ENCODE measurements at places on chromosomes 1 and 21.
A peak's percentile ranks its signal among the peaks of the same experiment; 100 is the strongest.

- peak; percentile 80 for DNase-seq
These were observed 744 bp upstream of the WDR26 start for GRCh38 chr1:224435318-224435763.

GRCh38 chr1:84402060-84402459 is 3.8 kb downstream of the DNASE2B start:
- peak; percentile 97 for DNase-seq

- no peak for DNase-seq
These were observed 17.6 kb downstream of the USP33 start for GRCh38 chr1:77742011-77742555.

DNA sequence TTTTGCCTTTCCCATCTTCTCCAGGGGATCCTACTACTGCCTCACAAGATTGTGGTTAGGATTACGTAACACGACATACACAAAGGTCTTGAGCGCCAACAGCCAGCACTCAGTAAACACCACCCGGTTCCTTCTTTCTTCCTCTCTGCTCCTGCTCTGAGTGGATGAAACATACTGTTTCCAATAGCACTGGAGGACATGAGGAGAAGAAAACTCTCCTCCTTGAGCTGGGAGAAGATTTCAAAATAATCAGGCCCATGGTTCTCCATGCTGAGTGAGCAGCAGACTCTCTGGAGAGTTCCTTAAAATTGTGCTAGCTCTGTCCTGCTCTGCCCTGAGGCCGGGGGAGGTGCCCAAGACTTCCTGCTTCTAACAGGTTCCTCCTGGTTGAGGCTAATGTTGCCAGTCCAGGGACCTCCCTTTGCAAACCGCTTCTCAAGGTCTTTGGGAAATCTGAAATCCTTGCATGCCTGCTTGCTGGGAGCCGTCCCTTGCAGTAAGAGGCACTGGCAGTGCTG is 29.4 kb upstream of the MX1 start:
- peak; percentile 41 for DNase-seq

DNA sequence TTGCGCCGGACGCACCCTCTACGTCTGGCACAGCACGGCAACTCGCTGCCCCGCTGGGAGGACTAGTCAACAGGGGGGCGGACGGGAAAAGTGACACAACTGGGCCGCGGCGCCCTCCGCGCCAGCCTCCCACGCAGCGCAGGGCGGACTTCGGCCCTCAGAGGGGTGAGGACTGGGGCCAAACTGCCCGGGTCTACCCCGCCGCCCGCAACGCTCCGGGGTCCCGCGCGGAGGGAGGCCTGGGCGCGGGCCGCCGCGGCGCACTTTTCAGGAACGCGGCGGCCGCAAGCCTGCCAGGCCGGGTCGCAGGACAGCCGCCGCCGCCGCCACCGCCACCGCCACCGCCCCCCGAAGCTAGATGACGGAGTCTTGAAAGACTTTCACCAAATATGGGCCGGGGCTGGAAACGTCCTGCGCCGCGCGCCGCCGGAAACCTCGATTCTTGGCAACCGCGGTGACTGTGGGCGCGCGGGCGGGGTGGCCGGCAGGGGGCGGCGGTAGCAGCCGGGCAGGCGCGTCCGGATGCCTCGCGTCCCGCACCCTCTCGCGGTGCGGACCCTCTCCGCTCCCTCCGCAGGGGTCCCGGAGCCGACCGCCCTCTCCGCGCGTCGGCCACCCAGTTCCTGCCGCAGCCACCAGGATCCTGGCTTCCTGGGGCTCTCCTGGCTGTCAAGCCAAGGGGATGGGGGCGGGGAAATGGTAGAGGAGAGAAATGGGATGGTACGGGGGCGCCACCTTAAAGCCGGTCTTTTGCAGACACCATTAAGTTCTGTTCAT is 3.7 kb upstream of the CCN1 start:
- DNase-seq: no peak

- DNase-seq: peak; percentile 84
These were observed 57.4 kb downstream of the SSX2IP start for GRCh38 chr1:84632673-84633434.

DNA sequence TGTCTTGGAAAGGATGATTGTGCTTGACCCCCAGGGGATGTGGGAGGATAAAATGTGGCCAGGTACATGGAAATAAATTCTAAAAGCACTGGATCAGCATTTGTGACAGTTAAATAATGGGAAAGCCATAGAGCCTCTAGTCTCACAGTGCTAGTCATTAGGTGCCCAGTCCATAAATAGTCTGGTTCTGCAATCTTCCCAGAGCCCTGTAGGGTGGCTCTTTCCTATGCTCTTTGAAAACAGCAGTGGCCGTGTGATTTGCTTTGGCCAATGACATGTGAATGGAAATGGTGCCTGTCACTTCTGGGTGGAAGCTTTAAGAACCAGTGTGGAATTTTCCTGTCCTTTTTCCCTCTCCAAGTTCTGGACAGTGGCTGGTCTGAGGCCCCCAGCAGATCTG is 113.2 kb downstream of the TRABD2B start:
- no peak for DNase-seq

DNA sequence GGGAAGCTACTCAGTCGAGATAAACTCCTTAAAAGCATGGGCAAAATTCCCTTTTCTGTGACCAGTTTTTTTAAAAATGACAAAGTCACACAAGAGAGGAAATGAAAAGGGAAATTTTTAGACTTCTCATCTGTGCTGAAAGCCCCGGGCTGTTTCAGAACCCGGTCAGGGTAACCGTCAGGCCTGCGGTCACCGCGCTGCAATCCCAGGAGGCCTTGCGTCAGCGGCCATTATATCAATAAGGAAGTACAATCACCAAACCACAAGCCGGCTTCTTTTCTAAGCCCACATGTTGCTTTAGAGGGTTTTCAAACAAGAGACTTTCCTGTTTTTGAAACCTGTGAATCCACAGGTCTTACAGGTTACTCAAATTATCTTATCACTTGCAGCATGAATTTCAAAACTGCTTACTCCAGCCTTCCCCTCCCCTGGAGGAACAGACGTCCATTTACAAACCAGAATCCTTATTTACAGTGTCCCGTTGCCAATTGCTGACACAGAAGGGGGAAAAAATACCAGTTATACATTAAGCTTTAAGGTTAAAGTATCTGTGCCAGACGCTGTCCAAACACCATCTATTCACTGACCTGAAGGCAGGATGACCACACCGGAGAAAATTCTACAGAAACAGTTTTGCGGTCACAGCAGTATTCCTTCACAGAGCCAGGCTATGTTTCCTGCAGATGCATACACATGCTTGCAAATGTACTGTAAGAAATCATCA is 165.3 kb downstream of the TOMM20 start:
- DNase-seq: peak; percentile 91

GRCh38 chr1:234973426-234974250 is 155.0 kb downstream of the TOMM20 start:
- no peak for DNase-seq

Data from bronchial epithelial cell (primary cell).